ENCODE measurements at places on chromosomes 12 and 14.

GRCh38 chr12:21774358-21775132, at the start of gene KCNJ8:
KCNJ8 (minus strand) TSS chr12:21774706; CDS start chr12:21773616, 1,090 bp downstream.
- DNase-seq, result peak; percentile 31

DNA sequence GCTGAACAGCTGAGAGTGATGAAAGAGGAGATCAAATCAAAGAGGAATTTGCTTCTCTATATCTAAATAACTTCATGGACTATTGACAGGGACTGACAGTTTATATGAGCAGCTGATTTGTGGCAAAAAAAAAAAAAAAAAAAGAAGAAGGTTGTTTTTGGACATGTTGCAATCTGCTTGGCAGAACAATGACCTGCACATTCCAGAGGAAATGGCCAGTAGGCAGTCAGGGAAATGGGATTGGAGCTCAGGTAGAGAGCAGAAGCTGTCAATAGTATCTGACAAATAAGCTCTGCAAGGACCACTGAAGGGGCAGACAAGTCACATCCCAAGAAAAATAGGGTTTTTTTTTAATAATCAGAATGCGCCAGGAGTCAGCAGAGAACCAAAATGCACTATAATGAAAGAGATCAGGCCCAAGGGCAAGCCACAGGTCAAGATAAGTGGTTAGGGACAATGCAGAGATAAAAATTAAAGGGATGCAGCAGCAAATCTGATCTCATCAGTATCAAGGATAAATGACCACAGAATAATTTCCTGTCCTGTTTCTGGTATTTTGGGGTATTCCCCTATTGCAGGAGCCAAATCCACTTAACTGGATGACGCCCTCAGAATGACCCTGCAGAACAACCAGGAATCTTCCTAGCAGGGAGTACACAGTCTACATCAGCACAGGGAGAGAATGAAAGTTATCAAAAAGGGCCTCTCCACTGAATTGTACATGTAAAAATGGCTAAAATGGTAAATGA, 22.6 kb upstream of the DUSP16 start:
- no peak for DNase-seq

DNA sequence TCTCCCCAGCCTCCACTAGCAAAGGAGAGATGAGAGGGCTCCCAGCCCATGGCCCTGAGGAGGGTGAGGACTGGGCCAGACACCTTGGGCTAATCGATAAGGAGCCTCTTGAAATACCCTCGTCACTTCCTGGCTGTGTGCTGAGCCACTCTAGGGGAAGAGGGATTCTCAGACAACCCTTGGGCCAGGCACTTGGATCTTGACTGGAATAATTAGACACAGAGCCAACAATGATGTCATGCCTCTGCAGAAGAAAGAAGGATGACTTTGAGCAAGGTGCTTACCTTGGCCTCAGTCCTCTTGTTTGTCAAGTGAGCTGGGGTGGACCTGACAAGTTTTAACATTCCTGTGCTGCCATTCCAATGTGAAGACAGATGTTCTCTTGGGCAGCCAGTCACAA, 83.1 kb downstream of the LRRC74A start:
- no peak for DNase-seq

DNA sequence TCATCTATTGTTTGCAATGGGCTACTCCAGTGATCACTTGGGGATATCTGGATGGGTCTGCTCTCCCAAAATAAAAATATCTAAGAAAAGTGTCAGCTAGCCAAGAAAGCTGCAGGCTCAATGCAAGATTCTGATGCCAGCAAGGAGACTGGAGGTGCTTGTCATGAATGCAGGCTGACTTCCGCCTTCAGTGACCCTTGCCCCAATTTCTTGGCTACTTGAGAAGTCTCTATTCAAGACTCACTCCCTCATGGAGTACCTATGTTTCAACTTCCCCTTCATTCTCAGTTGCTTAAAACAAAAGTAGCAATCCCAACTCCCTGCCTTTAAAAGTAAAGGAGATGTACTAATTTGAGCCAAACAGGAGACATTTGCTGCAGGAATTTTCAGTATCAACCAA, 123.9 kb downstream of the GPR65 start:
- no peak for DNase-seq

DNA sequence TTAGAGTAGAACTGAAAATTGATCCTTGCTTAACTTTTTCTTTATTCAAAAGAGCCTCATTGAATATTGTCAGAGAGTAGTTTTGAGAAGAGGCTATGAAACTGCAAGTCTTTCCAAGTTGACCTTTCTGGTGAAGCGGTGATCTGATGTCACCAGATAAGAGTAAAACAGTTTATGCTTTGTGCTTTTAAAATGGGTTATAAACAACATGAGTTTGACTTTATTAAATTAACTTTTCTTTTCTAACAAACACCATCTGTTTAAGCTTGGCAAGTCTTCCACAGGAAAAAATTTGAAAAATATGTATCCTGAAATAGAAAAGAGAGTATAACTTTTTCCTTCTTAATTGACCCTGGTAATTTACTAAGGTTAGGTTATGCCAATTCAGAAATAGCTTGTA, 408.7 kb upstream of the NOVA1 start:
- DNase-seq, result no peak

DNA sequence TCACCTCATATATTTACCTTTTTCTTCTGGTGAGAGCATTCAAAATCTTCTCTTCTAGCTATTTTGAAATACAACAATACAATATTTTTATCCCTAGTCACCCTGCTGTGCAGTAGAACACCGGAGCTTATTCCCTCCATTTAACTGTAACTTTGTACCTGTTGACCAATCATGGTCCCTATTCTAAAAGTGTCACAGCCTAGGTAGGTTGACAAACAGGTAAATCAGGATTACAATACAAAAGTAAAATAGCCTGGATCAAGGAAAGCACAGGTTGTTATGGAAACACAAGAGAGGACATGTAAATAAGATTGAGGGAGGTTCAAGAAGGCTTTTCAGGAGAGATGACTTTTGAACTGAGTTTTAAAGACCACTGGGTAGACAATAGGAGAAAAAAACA, 670.9 kb downstream of the DIO2 start:
- no peak for DNase-seq

DNA sequence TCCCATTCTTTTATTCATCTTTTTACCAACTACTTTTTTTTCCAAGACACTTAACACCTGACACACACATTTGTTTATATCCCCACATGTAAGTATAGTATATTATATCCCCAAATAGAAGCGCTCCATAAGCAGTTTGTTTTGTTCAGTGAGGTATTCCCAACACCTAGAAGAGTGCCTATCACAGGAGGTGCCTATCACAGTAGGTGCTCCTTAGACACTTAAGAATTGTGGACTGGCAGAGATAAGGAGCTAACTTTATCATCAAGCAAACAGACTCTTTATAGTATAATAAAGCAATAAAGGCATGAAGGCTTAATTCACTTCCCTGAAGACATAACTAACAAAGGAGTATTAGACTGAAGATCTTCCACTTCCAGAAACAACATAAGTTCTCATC, 29.1 kb downstream of the OSBPL8 start:
- DNase-seq, result no peak

DNA sequence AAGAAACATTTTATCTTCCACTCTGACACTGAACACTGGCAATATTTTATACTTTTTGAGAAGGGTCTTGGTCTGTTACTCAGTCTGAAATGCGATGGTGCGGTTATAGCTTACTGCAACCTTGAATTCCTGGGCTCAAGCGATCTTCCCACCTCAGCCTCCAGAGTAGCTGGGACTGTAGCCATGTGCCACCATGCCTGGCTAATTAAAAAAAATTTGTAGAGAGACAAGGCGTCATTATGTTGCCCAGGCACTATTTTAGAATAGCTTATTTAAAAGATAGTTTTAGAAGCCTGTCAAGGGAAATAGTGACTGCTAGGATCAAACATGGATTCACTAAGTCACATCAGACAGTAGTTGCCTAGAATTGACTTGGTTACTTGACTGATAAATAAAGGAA, 5.9 kb downstream of the ERC1 start:
- DNase-seq, result no peak

DNA sequence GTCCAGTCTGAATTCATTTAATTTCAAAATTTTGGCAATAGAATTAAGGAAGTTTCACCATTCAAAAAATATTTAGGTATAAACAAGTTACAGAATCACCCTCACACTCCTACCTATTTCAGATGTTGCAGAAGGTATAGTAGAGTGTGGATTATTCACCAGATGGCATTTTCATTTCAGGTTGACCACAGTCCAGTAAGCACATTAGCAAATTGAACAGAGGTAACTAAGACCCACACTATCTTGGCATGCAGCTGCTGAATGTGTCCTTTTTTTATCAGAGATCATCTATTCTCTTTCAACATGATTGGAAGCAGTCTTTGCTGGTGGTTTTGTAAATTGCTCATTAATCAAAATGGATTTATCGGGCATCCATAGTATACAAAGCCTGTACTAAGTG, 151.8 kb upstream of the GARIN6 start:
- no peak for DNase-seq

- no peak for DNase-seq
Measured at GRCh38 chr14:92595267-92595666, 81.7 kb downstream of the RIN3 start.

GRCh38 chr12:101004898-101005297, 205.1 kb downstream of the SLC5A8 start:
- no peak for DNase-seq

- no peak for DNase-seq
Measured at GRCh38 chr12:13208533-13209435, 12.3 kb downstream of the EMP1 start.

DNA sequence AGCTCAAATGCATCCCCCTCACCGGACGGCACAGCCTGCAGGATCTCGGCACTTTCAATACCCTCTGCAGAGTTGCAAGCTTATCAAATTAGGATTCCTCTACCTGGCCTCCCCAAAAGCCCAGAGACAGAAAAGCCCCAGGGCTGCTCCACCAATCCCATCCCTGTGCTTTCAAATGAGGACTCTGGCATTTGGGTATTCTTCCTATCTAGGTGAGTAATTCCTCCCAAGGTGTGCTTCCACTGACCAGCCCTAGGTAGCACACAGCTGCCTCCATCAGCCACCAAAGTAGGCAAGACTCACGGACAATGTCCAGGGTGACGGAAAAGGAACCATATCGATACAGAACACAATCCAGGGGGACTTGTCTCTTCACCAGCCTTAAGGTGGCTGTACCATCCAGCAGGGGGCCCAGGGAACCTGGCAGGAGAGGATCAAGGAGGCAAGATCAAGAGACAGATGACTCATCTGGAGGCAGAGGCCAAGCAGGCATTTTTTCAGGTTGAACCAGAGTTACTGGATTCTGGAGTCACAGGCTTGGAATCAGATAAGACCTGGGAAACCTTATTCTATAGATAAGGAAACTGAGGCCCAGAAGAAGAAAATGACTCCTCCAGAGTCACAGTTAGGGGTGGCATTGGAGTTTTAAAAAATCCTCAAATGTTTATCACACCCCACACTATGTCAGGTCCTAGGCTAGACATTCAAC, 9.9 kb downstream of the PMEL start:
- peak; percentile 47 for DNase-seq

GRCh38 chr12:27436768-27437167, 9.8 kb upstream of the SMCO2 start:
- DNase-seq, result no peak

GRCh38 chr12:2233034-2233433, 180.2 kb downstream of the CACNA1C start:
- no peak for DNase-seq

DNA sequence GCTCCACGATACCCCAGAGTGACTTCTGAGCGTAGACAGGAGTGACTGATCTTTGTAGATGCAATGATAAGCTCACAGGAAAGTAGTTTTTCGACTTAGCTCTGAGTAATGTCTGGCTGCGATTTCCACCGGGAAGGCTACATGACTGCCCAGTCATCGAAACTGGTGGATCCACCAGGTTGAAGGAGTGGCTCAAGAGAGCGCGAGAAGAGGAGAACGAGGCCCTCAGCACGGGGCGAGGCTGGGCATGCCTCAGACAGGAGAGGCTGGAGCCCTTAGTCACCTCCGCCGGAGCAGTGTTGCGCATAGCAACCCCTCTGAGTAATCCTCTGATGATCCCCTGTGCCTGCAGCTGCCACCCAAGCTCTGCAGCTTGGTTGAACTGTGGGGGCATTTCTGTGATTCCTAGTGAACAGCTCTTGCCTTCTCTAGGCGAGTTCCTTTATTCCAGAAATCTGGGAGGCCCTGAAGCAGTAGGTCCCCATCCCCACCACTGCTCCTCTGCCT, 25.6 kb downstream of the ELK3 start:
- peak; percentile 98 for DNase-seq

DNA sequence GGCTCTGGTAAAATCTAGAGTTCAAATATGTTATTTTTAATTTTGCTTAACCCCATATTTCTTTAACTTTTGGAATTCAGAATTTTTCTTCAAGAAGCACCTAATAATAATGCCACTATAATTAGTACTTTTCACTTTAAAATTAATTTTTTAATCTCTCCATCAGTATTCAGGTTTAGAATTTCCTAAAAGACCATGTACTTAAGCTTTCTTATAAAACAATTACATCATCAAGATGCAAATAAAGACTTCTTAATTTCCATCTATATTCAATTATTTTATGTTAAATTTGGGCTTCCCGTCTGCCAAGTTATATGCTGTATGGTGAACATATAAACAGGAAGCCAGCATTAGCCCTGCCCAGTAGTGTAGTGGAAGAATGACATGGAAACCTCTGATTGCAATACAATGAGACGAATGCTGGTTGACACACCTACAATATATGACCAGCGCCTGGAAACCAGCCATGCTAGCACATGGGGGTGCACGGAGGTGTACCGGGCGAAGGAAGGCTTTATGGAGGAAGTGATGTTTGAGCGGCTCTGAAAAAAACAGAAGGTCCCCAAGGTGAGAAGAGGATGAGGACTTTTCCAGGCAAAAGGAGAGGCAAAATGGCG, 82.2 kb downstream of the LLPH start:
- DNase-seq, result no peak

- DNase-seq, result no peak
Measured at GRCh38 chr12:93390031-93390430, 12.3 kb downstream of the NUDT4 start.

DNA sequence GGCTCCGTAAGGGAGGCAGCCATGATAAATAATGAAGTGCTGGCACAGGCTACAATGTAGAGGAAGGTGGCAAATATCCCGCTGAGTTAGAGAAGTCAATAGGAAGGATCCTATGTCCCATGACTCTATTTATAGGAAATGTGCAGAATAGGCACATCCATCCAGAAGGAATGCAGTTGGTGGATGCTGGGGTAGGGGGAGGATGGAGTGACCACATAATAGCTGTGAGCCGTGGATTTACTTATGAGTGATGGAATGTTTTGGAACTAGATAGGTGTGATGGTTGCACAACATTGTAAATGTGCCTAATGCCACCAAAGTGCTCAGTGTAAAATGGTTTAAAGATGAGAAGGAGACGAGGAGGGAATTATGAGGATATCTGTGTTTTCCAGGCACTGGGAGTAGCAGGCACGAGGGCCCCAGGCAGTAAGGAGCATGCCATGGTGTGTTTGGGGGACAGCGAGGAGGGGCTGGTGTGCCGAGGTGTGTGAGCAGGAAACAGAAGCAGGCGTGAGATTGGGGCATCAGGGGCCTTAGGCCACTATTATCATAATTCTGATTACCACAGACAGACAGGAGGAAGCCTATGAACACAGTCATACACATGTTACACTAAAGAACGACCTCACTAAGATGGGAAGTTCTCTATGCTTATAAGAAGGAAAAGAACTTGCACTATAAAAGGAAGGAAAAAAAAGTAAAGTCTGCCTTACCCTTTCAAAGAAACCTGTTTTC, 837.3 kb upstream of the TMEM132C start:
- no peak for DNase-seq

GRCh38 chr12:111368291-111368787, 556 bp downstream of the PHETA1 start:
- DNase-seq, result no peak
